ENCODE measurements at places on chromosomes 16 and 17.

GRCh38 chr17:9813166-9813565 lies 8.7 kb downstream of the GSG1L2 start:
- no peak for DNase-seq

DNA sequence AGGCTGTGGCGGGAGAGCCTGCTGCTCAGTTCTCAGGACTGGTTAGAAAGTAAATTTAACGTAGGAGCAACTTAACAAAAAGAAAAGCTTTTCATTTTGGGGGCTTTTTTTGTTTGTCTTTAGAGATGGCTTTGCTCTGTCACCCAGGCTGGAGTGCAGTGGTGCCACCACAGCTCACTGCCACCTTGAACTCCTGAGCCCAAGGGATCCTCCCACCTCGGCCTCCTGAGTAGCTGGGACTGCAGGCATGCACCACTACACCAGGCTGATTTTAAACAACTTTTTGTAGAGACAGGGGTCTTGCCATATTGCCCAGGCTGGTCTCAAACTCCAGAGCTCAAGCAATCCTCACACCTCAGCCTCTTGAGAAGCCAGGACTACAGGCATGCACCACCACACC lies 205.0 kb downstream of the RPTOR start:
- no peak for DNase-seq

DNA sequence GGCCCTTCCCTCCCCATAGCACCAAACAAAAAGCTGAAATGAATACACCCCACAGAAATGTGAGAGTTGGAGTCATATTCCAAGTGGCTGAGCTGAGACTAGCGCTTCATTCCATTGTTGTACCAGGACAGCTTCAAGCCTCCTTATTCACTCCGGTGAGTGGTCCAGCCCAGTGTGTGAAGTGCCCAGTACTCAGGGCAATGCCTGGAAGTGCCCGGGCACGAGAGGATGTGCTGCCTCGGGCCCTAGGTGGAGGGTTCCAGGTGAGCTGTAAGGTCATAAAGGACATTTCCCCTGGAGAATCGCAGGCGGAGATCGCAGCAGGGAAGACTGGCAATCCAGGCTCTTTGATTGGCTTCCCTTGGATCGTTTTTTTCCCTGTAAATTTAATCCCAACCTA lies 5.4 kb upstream of the CYLD start:
- no peak for DNase-seq

DNA sequence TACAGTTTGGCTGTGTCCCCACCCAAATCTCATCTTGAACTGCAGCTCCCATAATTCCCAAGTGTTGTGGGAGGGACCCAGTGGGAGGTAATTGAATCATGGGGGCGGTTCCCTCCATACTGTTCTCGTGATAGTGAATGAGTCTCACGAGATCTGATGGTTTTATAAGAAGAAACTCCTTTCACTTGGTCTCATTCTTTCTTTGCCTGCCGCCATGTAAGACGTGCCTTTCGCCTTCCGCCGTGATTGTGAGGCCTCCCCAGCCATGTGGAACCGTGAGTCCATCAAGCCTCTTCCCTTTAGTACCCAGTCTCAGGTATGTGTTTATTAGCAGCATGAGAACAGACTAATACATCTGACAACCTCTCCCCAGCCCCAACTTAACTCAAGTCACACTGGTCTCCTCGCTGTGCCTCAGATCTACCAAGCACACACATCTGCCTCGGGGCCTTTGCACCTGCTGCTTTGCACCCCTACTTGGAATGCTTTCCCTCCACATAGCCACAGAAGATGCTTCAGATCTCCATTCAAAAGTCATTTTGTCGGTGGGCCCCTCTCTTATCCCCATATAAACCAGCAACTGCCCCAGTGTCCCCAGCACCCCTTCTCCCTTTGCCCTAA lies 74.4 kb downstream of the RPH3AL start:
- DNase-seq, result no peak

- DNase-seq, result no peak
Observed at GRCh38 chr17:27306276-27306835, 12.4 kb downstream of the WSB1 start.

DNA sequence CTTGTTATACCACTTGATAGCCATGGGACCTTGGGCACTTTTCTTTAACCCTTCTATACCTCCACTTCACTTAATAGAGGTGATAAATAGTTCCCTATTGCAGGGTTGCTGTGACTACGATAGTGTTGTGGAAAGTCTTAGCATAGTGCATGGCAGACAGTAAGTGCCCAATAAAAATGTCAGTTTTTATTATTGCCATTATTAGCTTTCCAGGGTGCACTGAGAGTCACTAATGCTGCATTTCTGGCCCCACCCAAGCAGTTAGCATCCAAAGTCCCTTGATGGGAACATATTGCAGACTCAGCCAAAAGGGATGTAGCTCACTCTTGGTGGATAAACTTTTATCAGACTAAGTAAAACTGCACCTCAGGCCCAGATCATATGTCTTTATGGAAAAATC lies 41.5 kb upstream of the TEKT3 start:
- no peak for DNase-seq

DNA sequence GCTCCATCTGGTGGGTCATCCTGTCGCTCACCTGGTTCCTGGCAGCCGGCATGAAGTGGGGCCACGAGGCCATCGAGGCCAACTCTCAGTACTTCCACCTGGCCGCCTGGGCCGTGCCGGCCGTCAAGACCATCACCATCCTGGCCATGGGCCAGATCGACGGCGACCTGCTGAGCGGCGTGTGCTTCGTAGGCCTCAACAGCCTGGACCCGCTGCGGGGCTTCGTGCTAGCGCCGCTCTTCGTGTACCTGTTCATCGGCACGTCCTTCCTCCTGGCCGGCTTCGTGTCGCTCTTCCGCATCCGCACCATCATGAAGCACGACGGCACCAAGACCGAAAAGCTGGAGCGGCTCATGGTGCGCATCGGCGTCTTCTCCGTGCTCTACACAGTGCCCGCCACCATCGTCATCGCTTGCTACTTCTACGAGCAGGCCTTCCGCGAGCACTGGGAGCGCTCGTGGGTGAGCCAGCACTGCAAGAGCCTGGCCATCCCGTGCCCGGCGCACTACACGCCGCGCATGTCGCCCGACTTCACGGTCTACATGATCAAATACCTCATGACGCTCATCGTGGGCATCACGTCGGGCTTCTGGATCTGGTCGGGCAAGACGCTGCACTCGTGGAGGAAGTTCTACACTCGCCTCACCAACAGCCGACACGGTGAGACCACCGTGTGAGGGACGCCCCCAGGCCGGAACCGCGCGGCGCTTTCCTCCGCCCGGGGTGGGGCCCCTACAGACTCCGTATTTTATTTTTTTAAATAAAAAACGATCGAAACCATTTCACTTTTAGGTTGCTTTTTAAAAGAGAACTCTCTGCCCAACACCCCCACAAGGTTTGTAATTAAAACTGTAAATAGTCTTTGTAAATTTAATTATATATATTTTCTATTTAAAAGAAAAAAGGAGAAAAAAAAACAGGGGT lies 1.7 kb downstream of the FZD2 start:
- DNase-seq, result no peak

DNA sequence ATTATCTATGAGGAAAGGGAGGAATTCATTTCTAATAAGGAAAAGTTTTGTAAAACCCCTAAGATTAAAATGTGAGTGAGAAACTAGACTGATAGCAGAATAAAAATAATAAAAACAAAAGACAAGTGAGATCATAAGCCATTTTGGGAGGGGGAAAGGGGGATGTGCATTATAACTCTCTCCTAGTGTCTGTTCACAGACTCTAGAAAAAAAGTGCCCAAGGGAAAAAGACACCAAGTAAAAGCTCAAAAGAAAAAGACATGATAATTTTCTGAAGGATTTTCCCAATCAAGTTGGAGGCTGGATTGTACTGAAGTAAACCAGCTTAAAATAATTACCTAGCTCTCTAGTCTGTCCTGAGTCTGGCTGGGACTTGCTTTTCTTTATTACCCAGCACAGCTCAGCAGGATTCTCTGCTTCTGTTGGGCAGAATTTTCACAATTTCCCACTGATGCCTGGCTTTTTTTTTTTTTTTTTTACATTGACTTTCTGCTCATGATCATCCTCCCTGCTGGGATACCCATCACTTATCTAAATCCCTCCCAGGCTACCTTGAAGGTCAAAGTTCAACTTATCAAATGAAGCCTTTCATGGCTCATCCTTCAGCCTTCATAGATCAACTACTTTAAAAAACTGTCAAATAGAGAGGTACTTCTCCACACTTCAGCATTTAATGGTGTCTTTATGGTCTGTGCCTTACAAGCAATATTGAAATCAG lies 124.2 kb upstream of the KCNJ16 start:
- no peak for DNase-seq

- DNase-seq, result no peak
Observed at GRCh38 chr17:60729854-60730253, 52.2 kb downstream of the BCAS3 start.

DNA sequence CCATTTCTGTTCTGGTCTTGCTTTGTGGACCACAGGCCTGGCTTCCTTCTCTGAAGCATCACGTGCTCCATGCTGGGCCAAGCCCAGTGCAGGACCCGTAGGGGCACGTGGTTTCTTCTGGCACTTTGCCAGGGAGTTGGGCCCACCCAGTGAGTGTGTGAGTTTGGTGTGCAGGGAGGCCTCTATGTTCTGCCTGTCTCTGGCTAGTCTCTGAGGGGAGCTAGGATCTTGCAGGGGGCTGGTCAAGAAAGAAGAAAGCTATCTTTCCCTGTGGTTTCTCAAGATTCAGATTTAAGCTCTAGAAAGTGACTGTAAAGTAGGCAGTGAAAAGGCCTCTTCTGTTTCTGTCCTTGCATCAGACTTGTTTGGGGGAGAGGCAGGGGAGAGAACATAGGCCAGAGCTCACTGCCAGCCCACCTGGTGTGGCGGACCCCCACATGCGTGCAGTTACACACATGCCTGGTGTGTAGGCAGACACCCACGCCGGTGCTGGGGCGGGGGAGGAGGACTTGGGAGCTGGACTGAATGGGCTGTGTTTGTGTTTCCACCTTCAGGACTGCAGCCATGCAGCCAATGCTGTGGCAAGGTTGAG lies 11.8 kb downstream of the LASP1 start:
- DNase-seq, result no peak

GRCh38 chr16:80837533-80838147 lies 33.2 kb upstream of the CDYL2 start:
- no peak for DNase-seq

- no peak for DNase-seq
Observed at GRCh38 chr16:73058616-73059409, 10.9 kb upstream of the ZFHX3 start.

GRCh38 chr16:24837969-24838368 lies 7.8 kb upstream of the SLC5A11 start:
- DNase-seq, result no peak
